Left lobe of liver (tissue), 2 donors: ENCODE measurements at places on chromosomes 1 and 21. TPM values are rescaled to one million over a fixed set of nuclear protein-coding genes. Genes with fewer than 3 reads are reported as not detected.

GRCh38 chr1:162035241-162035640, 11.6 kb upstream of the OLFML2B start:
- DNase-seq: no peak

DNA sequence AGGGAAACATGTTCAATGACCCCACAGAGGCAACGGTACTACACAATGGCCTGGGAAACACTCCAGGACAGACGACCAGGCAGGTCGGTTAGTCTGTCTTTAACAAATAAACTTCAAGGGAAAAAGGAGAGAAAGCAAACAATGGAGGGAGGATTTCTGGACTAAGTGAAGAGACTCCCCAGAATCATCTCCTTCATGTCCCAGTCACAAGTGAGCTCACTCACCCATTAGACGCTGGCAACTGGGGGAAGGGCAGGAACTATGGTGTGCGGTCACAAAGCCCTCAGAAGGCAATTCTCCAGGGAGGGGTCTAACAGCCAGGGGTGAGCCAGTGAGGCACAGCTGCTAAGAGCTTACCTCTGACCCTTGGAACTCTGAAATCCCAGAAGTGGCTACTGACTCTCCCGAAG, 55.7 kb upstream of the NADK start:
- no peak for DNase-seq

GRCh38 chr1:89897347-89898133, 76.7 kb downstream of the LRRC8D start:
- no peak for DNase-seq

NTRK1 gene
- total RNA-seq: not detected

FAM177B gene
- not detected for total RNA-seq

CD52 gene
- 3.0 TPM for total RNA-seq

LRIF1 gene
- 4.0 TPM for total RNA-seq

ZFYVE9 gene
- 11.1 TPM for total RNA-seq
